CD4-positive, alpha-beta T cell treated with Interleukin-21 for 1 hour (primary cell): ENCODE measurements at places on chromosomes 7 and 10.

DNA sequence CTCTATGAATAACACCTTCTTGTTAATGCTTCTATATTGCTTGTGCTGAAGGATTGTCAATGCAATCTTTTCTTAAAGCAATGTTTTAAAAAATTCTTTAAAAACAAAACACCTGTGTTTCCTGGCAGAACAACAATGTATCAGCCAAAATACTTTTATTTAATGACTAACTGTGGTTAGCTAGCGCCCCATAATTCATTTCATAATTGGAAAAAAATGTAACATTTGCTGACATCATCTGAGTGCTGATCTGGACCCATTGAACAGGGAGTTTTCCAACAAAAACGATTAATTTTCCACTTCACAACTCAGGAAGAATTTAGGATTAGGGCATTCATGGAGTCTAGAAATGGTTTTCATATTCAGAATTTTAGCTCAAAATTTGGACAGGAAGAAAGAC, 137.6 kb upstream of the CDK6 start:
- DNase-seq, result no peak

DNA sequence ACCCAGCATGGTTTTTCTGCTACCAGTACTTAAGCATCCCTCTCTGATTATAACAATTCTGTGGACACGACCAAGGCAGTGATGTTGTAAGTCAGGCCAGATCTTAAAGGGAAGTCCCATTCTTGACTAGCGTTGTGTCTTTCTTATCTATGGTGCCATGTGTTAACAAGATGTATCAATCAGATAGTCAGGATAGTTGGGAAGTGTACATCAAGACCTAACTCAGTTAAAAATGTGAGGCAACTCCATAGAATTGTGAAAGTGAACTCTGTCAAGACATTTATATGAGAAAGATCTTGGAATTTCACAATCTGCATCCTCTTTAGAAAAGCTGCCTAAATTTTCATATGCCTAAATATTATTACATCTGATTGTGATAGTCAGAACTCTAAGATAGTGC, 341.7 kb upstream of the SEMA3D start:
- DNase-seq, result no peak

GRCh38 chr10:98815039-98815885, 368.5 kb upstream of the HPS1 start:
- DNase-seq, result no peak

- no peak for DNase-seq
Measured at GRCh38 chr7:107090457-107090856, 46.0 kb downstream of the PRKAR2B start.

DNA sequence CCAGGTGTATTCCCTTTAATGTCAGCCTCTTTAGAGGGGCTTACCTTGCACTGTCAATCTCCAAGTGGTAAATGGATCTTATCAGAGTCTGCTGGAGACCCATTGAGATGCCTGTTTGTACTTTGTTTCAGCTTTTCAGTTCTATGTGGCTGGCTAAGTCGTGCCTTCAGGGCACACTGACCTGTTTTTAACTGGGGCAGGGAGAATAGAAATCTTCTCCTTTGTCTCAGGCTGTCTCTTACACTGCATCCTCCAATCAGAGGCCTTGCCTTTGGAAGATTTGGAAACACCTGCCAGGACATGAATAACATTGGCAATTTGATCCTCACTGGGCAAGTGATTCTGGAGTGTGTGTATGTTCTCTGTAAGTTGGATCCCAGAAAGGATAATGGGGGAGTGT, 65.0 kb downstream of the POU6F2 start:
- DNase-seq, result no peak

GRCh38 chr10:69312528-69312927, 34.2 kb downstream of the HK1 start:
- no peak for DNase-seq

DNA sequence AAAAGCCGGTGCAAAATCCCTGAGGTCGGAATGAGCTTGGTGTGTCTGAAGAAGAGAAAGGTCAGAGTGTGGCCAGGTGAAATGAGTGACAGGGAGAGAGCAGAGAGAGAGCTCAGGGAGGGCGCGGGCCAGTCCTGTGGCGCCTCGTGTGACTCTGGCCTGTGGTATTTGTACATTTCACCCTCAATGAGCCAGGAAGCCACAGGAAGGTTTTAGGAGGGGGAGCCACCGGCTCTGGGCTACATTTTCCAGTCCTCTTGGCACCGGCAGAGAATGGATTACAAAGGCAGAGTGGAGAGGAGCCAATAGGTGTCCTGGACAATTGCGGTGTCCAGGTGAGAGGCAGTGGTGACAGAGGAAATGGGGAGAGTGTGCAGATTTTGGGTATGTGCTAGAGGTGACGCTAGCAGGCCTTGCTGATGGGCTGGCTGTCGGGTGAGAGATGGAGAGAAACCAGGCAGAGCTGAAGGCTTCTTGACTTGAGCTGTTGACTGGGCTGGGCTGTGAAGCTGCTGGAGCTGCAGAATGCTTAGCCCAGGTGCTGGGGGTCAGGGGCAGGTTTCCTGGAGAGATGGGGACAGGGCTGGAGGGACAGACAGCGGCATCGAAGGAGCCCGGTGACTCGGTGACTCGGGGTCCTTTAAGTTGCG, 38.1 kb downstream of the COL13A1 start:
- DNase-seq, result no peak
